ENCODE measurements at places on chromosomes 5 and 9.

DNA sequence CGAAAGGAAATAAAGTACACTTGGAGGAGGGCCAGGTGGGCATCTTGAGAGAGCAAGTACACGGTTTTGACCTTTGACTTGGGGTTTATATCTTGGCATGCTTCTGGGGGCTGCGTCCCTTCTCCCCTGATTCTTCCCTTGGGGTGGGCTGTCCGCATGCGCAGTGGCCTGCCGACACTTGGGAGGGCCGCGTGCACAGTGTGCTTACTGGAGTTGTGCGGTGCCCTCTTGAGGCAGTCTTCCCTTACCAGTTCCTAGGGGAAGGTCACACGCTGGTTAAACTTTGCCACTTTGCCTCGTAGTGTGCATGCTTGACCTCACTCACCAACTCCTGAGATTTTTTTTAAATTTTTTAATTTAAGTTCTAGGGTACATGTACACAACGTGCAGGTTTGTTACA is 4.3 kb upstream of the CLPTM1L start:
- DNase-seq = no peak

DNA sequence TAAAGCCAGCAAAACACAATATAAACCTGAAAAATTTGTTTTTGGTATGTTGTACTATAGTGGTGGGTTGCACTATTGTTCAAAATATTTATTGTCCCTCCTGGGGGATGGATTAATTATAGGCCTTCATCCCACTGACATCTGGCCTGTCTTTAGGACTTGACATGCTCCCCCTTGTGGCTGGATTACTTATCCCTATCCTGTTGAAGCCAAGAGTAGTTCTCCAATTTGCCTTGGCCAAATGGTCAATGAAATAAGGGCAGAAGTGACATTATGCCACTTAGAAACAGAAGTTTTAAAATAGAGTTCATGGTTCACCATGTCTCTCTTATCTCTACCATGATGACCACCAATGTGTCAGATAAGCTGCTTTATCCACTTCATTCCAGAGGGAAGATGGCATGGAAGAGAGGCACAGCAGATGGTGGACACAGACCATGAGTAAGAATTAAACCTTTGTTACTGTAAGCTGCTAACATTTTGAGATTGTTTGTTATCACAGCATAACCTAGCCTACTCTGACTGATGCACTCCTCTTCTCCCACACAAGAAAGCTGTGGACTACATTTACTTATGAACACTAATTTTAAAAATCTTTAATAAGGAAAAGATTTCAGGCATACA is 29.2 kb upstream of the ARHGEF28 start:
- no peak for DNase-seq

DNA sequence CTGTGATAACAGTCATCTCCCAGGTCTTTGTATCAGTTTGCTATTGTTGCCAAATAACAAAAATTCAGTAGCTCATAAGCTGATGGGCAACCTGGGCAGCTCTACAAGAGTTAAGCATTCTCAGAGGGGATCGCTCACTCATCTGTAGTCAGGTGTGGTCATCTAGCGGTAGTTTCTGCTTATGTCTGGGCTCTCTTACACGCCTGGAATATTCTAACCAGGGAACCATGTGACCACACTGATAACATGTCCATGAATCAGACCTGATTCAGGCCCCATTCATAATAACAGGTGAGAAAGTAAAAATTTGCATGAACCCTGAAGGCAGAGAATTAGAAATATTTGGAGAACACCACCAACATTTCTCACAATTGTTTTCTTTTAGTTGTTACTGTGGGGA is 576.1 kb downstream of the SLCO4C1 start:
- DNase-seq = no peak

DNA sequence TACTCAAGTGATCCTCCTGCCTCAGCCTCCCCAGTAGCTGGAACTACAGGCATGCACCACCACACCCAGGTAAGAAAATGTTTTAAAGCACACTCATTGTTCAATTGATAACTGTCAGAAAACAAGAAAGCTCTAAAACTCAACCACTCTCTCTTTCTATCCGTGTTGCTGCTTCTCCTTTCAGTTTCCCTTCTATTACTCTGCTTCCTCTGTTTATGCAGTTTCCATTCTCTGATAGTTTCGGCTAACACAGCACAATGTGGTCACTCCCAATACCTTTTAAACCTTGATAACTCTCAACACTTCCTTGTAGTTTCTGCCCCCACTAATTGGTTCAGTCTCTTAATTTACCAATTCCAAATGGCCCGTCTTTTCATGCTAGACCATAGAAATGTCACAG is 59.2 kb upstream of the NR4A3 start:
- DNase-seq = no peak

DNA sequence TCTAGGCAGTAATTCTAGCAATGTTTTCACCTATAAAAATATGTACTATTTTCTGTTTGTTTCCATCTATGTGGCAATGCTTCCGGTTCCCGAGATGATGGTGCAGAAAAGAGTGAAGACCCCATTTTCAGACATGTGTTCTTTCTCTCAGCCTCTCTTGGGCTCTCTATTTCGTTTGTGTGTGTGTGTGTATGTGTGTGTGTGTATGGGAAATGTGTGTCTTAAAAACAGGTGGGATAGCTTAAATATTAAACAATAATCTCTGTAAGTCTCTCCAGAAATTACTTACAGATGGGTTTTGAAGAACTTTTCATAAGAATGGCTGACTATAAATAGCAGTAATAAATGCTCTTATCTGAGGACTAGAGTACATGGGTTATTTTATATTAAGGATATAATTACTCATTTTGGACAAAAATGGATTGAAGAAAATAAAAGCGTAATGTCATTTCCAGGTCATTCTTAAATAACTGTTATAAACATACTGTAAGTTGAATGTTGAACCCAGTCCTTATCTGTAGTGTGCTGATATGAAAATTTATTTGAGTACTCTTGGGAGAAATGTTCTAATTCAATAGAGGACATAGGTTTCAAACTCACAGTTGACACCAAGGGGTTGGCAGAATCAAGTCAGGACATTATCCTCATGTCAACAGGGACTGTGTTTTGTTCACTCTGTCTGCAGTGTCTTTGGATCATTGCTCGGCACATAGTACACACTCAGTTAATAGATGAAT is 31.1 kb downstream of the PCSK5 start:
- DNase-seq = no peak

- no peak for DNase-seq
These were observed 1.3 kb downstream of the LRRC26 start for GRCh38 chr9:137168573-137168903.

DNA sequence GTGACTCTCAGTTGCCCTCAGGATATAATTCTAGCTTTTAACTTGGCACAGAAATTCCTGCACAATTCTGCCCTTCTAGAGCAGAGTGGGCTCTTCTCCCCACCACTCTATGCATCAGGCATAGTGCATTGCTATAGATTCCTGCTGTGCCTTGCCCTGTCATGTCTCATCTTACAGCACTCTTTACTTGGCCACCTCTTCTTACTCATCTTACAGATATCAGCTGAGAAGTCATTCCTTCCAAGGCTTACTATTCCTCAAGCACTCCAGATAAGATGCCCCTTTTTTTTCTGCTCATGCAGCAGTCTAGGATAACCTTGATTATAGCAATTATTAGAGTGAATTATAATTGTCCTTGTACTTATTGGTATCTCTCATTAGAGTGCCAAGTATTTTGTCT is 5.6 kb downstream of the FAM221B start:
- no peak for DNase-seq

DNA sequence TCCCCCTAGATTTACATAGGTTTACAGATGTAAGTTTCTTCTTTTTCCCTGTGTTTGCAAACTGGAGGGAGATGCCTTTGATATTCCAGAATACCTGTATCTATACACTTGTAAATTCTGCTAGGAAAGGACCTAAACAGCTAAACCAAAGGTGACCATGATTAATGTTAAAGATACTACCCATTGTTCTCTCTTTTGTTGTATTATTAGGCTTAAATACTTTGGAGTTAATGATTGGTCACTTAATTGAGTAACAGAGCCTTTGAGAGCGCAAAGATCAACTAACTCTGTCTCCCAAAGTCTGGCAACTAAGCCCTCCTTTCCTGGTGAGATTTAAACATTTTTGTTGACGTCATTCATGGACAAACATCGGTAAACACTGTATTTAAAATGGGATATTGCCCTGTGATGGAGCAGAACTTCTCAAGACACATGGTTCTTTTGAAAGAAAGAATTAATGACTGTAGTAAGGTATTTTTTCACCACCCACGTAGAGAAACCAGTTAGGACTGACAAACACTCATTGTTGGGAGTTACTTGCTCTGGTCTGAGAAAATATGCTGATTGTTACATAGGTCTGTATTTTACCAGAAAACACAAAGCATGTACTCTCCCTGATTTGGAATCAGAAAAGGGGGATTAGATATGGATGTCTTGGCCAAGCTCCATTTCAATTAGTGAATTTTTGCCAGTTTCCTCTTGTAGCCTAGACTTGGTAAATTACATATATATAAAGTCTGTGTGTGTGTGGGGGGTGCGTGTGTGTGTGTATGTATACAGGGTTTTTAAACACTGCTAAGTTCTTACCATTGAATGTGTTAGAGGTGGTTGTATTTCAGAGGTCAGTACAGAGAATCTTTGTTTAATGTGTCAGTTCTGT is 4.6 kb downstream of the VCAN start:
- DNase-seq = no peak
